ENCODE measurements at places on chromosomes 5 and 9.

GRCh38 chr9:82184524-82184923 is 196.0 kb downstream of the SPATA31D1 start:
- no peak for DNase-seq

DNA sequence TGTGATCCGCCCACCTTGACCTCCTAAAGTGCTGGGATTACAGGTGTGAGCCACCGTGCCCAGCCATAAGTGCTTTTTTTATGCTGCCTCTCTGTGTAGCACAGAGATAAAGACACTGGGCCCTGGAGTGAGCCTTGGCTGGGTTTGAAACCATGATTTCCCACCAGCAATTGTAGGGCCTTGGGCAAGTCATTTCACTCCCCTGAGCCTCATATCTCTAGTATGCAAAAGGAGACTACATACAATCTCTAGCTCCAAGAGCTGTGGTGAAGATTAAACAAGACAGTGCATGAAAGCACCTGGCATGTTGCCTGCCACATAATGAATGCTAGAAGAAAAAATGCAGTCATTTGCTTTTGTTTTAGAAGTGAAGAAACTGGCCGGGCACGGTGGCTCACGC is 3.9 kb downstream of the FABP6 start:
- DNase-seq, result no peak

GRCh38 chr9:97852001-97852398 is 1.0 kb upstream of the FOXE1 start:
- DNase-seq, result no peak

DNA sequence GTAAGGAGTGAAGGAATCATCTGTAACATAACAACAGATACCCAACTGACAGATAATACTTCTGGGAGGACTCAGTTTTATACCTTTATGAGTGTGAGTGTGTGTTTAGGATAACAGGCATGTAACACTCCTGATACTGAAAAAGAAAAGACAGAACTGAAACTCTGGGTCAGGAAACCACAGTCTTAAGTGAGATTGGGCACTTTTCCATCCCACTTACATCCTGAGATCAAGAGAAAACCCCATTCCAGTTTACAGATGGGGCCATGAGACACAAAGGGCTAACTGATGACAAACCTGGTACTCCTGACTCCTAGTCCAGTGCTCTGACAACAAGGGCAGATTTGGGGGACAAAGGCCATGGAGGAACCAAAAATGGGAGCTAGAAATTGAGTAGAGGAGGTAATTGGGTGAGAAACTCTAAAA is 18.0 kb downstream of the IL5 start:
- DNase-seq, result no peak

DNA sequence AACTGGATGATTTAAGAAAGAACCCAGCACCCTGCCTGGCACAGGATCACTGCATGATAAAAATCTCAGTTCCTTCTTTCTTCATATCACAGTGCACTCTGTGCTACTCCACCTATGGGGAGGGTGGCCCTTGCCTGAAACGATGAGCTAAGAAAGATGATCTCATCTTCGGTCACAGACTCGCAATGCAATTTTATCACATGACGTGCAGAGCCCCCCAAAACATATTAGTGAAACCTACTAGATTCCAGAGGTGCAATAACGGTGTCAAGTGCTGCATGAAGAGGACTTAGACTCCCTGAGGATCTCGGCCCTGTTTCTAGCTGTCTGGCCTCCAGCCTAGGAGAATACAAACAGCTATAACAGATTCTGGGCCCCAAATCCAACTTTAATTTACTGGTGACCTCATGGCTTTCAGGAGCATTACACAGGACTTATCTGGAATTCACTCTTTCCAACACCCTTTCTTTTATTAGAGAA is 104.0 kb downstream of the EBF1 start:
- DNase-seq, result no peak

- no peak for DNase-seq
Measured at GRCh38 chr5:107384256-107384655, 286.5 kb downstream of the EFNA5 start.

GRCh38 chr5:142922223-142922952 is 152.2 kb downstream of the ARHGAP26 start:
- no peak for DNase-seq

DNA sequence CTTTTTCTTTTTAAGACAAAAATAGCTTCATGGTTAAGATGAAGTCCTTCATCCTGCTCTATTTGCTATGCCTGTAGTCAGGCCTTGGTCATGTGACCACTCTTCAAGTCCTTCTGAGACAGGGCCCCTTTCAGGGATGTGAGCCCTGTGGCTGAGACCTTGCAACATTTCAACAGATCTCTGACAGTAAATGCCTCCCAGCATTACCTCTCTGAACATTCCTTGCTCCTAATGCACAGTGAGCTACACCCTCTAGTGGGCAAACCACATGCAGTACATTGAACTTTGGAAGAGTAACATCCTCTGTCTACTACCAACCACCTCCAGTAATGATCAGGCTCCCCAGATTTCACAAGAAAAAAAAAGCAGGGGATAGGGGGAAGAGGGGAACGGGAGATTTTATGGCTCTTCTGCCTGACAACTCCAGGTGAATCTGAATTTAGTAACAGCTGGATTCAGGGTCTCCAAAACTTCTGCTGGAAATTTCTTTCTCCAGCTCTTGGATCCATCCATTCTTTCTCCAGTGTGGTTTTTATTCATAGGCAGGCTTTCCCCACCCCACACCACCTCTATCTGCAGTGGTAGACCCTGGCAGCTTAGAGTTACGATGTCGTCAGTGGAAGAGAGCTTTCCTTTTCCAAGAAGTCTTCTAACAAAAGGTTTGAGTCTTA is 8.9 kb upstream of the FBXO38 start:
- DNase-seq, result peak; percentile 4

- DNase-seq, result no peak
Measured at GRCh38 chr5:149254506-149254905, 17.2 kb upstream of the AFAP1L1 start.

DNA sequence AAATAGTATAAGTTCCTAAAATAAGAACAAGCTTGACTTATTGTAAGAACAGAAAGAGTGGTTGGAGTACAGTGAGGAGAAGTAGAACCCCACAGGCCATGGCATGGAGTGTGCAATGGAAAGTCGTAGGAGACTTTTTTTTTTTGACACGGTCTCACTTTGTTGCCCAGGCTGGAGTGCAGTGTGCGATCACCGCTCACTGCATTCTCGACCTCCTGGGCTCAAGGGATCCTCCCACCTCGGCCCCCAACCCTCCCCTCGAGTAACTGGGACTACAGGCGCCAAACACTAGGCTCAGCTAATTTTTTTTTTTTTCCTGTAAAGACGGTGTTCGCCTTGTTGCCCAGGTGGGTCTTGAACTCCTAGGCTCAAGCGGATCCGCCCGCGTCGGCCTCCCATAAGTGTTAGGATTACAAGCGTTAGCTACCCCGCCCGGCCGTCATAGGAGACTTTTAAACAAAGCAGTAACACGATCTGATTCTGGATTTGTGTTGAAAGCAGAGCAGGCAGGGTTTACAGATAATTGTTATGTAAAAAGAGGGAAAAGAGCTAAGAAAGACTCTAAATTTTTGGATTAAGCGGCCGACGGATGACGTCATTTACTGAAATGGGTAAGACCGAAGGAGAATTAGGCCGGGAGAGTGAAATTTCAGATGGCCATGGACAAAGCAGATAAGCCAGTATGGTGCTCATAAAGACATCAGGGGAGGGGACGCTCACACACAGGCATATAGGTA is 752 bp downstream of the TSTD2 start:
- peak; percentile 69 for DNase-seq

DNA sequence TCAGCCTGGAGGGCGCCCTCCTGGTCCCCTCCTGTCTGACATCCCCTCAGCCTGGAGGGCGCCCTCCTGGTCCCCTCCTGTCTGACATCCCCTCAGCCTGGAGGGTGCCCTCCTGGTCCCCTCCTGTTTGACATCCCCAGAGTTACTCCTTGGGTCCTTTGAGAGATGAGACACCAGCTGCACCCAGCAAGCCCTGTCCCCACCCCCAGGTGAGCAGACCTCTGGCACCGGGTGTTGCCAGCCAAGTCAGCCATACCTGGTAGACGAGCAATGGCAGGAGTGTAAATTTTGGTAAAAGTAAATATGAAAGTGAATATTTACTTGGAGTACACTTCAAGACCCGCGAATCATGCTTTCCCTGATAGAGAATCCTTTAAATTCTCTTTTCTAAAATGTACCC is 25.4 kb downstream of the EXOC3 start:
- no peak for DNase-seq

DNA sequence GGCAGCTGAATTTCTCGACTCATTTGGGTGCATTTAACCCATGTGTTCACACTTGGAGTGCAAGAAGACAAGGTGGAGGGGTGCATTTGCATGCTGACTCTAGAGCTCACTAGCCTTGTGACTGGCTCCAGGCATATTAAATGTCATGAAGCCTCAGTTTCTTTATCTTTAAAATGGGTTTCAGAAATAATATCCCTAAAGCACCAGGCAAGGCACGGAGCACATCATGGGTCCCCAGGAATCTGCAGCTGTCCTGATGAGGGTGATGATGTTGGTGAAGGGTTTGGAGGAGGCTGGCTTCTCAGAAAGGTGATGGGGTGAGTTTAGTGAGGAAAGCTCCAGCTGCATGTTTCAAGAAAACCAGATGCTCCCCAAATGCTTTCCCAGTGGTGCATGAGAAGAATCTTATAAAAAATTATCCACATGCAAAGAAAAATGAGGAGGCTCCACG is 14.8 kb downstream of the STC2 start:
- DNase-seq, result no peak

DNA sequence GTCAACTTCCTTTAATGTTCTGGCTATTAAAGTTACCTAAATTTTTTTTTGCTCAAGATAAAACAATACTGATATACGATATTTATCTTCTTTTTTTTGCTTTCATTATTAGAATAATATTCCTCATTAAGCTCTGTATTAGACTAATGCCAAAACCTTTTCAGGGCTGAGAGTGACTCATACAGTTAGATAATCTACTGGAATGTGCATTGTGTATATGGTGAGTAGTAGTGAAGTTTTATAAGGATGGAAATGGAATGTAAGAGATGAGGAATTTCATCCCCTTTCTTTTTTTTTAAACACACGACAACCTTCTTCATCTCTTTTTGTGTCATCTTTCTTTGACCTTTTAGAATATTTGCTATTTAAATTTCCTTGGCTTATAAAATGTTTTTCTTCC is 268.6 kb downstream of the ISL1 start:
- no peak for DNase-seq

- DNase-seq, result no peak
Measured at GRCh38 chr9:72478966-72479365, 42.4 kb upstream of the TMC1 start.

- DNase-seq, result no peak
Measured at GRCh38 chr5:159697530-159697929, 218.8 kb upstream of the ADRA1B start.

GRCh38 chr9:89996773-89997172 is 392.0 kb downstream of the GADD45G start:
- DNase-seq, result peak; percentile 19

- no peak for DNase-seq
Measured at GRCh38 chr5:13348568-13348967, 595.9 kb downstream of the DNAH5 start.

DNA sequence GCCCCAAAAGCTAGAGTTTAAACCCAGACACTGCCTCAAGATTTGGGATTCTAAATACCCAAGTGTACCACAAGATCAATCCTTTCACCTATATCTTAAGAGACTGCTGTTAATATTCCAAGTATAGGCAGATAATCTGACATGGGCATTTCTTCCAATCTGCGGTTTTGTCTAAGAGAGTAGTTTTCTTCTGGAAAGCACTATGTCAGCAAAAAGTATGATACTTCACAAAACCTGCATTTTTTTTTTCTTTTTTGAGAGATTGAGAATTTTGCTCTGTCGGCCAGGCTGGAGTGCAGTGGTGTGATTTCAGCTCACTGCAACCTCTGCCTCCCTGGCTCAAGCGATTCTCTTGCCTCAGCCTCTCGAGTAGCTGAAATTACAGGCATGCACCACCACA is 190.7 kb upstream of the TYRP1 start:
- no peak for DNase-seq

DNA sequence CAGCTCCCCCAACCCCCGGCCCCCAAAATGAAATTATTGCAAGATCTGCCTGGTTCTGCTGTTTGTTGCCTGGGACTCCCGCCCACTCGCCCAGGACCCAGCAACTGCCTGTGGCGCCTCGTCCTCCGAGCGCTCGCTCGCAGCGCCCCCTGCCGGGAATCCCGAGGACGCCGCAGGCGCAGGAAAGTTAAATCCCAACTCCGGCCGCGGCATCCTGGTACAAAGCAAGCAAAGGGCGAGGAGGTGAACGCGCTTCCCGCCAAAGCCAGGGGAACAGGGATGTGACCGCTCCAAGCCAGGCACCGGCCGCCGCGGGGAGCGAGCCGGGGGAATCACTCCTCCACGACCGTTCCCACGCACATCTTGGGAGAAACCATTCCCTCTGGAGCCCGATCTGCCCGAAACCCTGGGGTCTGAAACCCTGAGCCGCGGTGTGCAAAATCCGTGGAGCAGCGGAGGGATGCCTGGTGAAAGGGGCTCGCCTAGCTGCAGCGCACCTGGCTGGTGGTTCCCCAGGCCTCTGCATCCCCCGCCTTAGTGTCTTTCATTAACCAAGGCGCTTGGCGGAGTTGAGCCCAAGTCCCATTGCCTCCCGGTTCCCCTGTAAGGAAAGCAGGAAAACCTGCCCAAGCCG is 1.3 kb downstream of the SEMA5A start:
- DNase-seq, result no peak

DNA sequence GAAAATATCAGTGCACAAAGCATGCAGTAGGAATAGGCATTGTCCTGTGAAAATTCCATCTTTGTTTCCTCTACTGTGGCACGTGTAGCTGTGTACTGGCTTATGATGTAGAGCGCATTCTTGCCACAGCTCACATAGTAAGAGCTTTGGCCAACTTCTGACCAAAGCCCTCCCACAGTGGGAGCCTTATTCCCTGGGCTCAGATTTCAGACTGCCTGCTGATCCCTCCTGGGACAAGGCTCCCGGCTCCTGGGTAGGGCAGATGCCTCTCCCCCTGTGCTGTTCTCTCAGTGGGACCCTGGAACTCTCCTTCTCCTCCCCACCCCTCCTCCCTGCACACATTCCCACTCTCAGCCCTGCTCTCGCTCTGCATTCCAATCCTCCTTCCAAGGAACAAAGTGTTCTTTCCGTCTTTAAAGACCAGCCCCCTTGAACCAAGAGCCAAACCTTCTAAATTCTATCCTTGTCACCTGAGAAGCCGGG is 17.5 kb downstream of the LCP2 start:
- DNase-seq, result no peak

GRCh38 chr9:124688238-124688904 is 82.7 kb downstream of the NR6A1 start:
- DNase-seq, result no peak

Data from GF-D8 (cell line).